Activated naive CD4-positive, alpha-beta T cell treated with anti-CD3 and anti-CD28 coated beads, Interleukin-2, amount 50 U/mL, for 16 hours (primary cell): ENCODE measurements at places on chromosomes 16 and 17.
A peak's percentile ranks its signal among the peaks of the same experiment; 100 is the strongest.

- no peak for DNase-seq
Measured at GRCh38 chr16:1182316-1182671, 29.4 kb downstream of the CACNA1H start.

DNA sequence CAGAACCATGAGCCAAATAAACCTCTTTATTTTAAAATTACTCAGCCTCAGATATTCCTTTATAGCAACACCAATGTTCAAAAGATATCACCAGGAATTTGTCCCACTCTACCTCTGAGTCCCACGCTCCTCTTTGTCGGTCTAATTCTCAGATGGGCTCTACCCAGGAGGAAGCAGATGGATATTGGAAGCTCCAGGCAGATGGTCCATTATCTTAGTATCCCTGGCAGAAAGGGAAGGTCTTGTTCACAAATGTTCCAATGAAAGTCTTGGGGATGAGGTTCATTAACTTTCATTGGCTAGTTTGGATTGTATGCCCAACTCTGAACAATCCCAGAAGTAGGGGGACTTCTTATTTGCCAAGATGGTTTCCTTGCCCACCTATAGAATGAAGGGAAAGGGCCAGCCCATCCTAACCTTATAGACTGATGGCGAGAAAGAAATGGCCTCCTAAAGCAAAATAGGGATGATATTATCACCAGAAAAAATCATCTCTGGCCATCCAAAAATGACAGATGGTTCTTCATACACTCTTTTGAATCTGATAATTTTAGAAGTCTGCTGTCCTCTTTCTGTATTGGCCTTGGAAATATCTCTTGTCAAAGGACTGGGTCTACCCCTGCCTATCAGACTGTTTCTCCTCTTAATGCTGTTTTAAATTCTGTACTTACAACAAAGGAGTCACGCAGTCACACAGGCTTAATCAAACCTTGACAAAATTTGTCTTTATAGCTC lies 21.3 kb upstream of the ELAC2 start:
- DNase-seq, result no peak

DNA sequence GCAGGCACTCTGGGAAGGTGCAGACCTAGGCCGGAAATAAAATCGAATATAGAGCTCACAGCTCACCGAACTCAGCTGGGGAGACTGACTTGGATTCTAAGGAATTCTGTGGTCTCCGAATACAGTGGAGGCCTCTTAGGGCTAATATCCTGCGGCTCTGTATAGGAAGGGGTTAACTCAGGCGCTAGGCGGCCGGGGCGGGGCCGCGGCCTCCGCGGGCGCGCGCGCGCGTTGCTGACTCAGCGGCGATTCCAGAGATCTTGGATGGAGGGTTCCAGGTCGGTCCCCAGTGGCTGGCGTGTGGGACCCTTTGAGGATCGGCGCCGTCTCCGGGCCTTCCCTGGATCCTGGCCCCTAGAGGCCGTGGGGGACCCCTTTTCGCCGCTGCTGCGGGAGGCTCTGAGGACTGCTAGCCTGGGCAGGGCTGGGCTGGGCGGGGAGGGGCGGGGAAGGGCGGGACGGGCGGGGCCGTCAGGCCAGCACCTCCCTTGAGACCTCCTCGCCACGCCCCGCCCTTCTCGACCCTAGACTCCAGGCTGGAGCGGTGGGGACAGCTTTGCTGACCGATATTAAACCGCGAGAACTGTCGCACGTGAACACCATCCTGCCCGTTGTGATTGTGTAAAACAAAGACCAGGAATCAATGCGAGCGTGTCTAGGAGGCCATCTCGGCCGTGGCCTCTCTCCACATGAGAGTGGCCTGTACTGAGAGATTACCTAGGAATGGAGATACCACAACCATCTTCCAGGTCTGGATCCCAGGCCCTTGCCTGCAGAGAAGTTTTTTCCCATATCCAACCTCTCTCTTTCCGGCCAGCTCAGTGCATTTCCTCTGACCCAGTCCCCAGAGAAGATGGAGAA lies 1.4 kb upstream of the PLEKHH3 start:
- peak; percentile 82 for DNase-seq

DNA sequence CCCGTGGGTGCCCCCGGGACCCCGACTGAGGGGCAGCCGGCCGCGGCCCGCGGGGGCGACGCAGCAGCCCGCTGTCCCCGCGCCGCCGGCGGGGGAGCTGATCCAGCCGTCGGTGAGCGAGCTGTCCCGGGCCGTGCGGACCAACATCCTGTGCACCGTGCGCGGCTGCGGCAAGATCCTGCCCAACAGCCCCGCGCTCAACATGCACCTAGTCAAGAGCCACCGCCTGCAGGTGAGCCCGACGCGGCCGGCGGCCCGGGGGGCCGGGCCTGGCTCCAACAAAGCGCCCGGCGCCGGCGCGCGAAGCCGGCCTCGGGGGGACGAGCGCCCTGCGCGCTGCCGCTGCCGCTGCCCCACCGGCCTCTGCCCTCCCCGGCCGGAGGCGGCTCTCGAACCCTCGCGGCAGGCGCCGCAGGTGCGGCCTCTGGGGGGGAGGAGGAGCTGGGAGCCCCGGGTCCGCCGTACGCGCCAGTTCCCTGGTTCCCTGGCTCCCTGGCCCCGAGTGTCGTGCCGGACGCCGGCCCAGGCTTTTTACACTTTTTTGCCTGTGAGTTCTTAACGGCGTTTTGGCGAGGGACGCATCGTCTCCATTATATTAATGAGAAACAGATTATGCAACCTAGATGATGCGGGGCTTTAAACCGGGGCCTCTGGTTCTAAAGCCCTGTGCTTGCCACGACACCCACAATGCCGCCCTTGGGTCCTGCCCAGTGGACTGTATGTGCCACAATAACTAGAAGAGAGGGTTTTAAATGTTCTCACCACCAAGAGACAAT lies 521 bp downstream of the ATMIN start:
- DNase-seq, result peak; percentile 54
